ENCODE measurements at places on chromosomes 16 and 17.
A peak's percentile ranks its signal among the peaks of the same experiment; 100 is the strongest.

DNA sequence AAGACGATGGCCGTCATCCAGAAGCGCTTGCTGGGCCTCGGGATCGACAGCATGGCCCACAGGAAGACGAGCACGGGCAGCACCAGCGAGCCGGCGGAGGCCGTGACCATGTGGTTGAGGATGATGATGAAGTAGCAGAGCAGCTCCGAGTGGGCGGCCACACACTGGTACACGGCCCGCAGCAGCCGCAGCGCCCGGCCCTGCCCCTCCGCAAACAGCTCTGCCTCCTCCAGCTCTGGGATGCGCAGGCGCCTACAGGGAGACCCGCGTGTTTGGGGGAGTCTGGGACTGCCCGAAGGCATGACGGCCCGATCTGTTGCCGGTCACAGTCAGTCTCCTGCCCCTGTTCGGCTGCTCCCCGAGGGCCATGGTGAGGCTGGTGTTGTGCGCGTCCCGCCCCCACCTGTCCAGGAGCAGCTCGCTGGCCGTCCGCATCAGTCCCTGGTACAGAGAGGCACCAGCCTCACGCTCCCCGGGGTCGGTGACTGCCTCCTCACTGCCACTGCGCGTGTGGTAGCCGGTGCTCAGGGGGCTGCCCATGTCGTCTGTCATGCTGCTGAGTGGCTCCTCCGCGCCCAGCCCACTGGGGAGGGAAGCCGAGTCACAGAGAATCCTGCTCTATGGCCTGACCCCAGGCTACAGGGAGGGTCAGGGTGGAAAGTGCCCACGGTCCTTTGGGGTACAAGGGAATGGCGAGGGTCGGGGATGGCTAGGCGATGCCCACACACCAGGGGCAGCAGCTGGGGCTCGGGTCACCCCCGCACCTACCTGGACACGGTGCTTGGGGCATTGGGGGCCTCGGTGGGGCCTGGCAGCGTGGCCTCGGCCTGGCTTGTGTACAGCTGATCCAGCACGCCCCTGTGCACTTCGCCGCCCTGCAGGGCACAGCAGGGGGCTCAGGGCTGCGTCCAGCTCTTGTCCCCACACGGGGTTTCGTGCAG is 15.8 kb downstream of the CTU2 start:
- no peak for DNase-seq

GRCh38 chr16:8929086-8929748 is 34.5 kb downstream of the USP7 start:
- DNase-seq: no peak

DNA sequence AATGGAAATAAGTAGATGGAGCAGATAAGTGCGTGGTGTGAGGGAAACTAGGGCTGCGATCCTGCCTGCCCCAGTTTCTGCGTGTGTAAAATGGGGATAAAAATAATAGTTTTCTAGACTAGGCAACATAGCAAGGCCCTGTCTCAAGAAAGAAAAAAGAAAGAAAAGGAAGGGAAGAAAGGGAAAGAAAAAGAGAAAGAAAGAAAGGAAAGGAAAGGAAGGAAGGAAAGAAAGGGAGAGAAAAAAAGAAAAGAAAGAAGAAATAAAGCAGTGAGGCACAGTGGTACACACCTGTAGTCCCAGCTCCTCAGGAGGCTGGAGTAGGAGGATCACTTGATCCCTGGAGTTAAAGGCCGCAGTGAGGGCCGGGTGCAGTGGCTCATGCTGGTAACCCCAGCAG is 2.2 kb upstream of the PKMYT1 start:
- DNase-seq: no peak

- no peak for DNase-seq
These were observed 5.5 kb downstream of the ODF4 start for GRCh38 chr17:8345052-8345690.

DNA sequence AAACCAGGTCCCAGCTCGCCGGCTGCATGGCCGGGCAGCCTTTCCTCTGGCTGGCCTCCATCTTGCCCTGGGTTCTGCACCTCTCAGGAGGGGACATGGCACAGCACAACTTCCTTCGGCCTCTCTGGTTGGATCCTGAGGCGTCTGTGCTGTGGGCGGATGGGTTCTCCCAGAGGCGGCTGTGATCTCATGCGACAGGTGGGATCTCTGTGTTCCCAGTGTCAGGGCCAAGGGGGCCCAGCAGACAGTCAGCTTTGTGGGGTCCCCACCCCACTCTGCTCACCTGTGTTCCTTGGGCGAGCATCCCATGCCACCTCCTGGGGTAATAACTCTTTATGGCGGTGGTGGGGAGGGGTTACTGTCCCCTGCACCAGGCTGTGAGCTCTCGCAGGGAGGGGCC is 35.8 kb downstream of the FA2H start:
- DNase-seq: no peak

GRCh38 chr17:53353919-53354351 is 468.8 kb upstream of the KIF2B start:
- no peak for DNase-seq

- no peak for DNase-seq
These were observed 28.7 kb downstream of the ACSF3 start for GRCh38 chr16:89122322-89122851.

DNA sequence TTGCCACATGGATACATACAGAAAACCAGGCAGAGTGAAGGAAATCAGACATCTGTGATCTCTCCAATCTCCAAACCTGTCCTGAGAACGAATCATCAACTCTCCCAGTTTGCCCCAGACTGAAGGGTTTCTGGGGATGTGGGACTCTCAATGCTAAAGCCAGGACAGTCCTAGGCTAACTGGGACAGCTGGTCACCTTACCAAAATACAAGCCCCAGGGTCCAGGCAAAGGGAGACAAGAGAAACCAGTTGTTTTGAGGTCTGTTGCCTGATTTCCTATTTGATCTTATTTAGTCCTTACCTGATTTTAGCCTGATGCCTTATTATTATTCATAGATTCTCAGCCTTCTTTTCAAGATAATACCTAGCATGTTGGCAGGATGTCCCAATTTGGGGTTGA is 51.7 kb upstream of the TAC4 start:
- DNase-seq: no peak

DNA sequence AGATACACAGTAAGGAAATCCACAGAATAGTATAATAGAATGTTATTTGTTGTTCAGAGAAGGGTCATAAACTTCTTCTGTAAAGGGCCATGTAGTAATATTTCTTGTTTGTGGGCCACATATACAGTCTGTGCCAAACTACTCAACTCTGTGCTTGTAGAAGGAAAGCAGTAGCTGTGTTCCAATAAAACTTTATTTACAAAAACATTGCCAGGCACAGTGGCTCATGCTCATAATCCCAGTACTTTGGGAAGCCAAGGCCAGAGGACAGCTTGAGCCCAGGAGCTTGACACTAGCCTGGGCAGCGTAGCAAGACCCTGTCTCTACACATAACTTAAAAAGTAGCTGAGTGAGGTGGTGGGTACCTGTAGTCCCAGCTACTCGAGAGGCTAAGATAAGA is 612.8 kb upstream of the PSMD7 start:
- DNase-seq: no peak

DNA sequence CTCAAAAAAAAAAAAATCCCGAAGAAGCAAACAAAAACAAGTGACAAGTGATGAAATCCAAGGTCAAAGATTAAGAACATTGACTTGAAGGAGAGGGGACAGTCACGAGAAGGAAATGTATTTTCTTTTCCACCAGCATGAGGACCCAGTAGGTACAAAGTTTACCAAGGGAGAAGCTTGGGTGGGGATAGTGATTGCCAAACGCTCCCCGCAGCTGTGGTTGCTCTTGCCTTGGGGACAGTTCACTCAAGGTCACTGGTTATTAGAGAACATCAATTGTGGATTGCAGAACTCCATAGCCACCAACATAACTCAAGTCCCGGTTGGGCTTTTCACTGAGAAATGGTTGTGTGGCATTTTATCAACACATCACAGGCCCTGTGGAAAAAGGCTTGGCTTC is 27.0 kb downstream of the RSL1D1 start:
- DNase-seq: peak; percentile 13

- DNase-seq: no peak
These were observed 122.7 kb downstream of the RGS9 start for GRCh38 chr17:65259696-65260485.

GRCh38 chr16:89556750-89557689 is 3.5 kb upstream of the RPL13 start:
- peak; percentile 85 for DNase-seq

DNA sequence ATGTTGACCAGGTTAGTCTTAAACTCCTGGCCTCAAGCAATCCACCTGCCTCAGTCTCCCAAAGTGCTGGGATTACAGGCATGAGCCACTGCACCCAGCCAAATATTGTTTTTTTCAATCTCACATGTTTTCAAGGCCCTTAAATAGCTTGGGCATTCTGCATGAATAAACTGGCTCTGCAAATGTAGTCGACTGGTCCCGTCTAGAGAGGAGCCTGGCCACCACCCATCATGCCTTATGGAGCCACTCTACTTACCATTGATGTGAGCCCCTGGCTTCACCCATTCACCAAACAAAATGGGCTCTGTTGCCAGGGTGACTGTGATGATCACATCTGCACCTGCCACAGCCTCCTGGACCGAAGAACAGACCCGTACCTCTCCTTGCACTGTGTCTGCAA is 10.8 kb downstream of the CRYM start:
- no peak for DNase-seq

DNA sequence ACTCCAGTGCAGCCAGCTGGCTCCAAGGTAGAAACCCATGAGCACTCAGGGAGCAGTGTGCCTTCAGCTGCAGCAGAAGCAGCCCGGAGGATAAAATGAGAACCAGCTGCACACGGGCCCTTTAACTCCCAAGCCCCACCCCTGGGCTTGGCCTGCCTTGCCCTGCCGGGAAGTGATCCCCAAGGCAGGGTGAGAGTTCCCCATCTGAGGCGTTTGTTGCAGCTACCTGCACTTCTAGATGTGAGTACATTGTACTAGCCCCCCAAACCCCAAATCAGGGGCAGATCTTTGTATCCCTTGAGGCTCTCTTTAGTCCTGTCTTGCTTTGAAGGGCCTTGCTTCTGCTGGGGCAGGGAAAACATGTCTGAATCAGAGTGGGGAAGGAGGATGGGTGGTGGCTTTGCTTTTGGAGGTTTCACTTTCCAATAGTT is at the start of gene MVP:
Gene MVP, plus strand, starts transcription at position 192 of the 431 bp plus-strand sequence. CDS start 10,088 bp downstream, outside the sequence.
- peak; percentile 87 for DNase-seq

- no peak for DNase-seq
These were observed 46.6 kb upstream of the TANC2 start for GRCh38 chr17:62919388-62919787.

- peak; percentile 68 for DNase-seq
These were observed 2.7 kb downstream of the IGFBP4 start for GRCh38 chr17:40445751-40446468.

- no peak for DNase-seq
These were observed 1.1 kb downstream of the ZNF423 start for GRCh38 chr16:49854796-49855203.

- DNase-seq: no peak
These were observed 16.6 kb upstream of the G6PC1 start for GRCh38 chr17:42883802-42884558.

All from GM23248 (cell line).